Right cardiac atrium (tissue), 5 donors: ENCODE measurements at places on chromosomes 4 and X. TPM values are rescaled to one million over a fixed set of nuclear protein-coding genes. Genes with fewer than 3 reads are reported as not detected.

Gene ADAM29
- total RNA-seq = not detected

Gene SH3TC1
- 6.6 TPM for total RNA-seq

Gene FDCSP
- not detected for total RNA-seq

Gene MAGEC2
- not detected for total RNA-seq

Gene DMRTC1
- total RNA-seq = not detected

Gene ENPEP
- total RNA-seq = 3.5 TPM

Gene TRIM61
- 3.0 TPM for total RNA-seq
